ENCODE measurements at places on chromosomes 3 and 15.

GRCh38 chr3:98692787-98693473, 70.2 kb upstream of the ST3GAL6 start:
- DNase-seq, result no peak

- no peak for DNase-seq
Measured at GRCh38 chr15:100206643-100207042, 135.1 kb downstream of the ADAMTS17 start.

GRCh38 chr3:111851511-111851954, 7.5 kb upstream of the PHLDB2 start:
- no peak for DNase-seq

DNA sequence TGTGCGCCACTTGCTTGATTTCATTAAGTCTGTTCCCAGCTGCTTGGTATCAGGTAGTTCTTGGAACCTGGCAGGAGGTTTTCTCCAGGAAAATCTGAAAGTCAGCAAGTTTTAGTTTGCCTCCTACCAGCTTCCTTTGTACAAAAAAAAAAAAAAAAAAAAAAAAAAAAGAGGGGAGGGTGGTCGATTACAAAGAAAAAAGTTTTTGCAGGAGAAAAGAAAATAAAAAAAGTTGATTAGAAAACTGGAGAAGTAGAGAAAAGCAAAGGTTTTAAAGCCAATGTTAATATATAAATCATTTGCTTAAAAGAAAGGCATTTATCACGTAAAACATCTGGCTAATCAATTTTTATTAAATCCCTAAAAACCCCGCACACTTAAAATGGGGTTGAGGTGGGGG, 5.9 kb downstream of the EPHA3 start:
- no peak for DNase-seq

- DNase-seq, result no peak
Measured at GRCh38 chr3:117272876-117273523, 563.4 kb downstream of the TUSC7 start.

GRCh38 chr3:182686033-182686886, 107.0 kb upstream of the ATP11B start:
- no peak for DNase-seq

- no peak for DNase-seq
Measured at GRCh38 chr3:182330646-182331045, 462.7 kb upstream of the ATP11B start.

GRCh38 chr15:67456677-67457529, 64.0 kb upstream of the C15orf61 start:
- peak; percentile 82 for DNase-seq

- DNase-seq, result no peak
Measured at GRCh38 chr15:31369727-31370126, 43.1 kb downstream of the KLF13 start.

- no peak for DNase-seq
Measured at GRCh38 chr3:66729687-66730393, 229.0 kb upstream of the LRIG1 start.

GRCh38 chr3:135155228-135155627, 360.2 kb downstream of the EPHB1 start:
- no peak for DNase-seq

DNA sequence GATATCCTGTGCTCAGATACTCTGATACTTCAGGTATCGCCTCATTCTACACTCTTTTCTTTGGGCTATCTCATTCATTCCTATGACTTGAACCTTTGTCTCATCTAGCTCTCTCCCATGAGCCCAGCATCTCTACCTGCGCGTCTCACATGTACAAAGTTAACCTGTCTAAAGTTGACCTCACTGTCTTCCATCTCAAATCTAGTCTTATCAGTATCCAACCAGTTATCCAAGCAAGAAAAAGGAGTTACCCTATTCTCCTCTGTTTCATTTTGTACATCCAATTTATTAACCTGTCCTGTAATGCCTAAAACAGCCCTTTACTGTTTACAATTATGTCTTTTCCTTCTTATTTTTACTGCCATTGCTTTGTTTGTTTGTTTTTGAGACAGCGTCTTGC, 134.2 kb downstream of the GREM1 start:
- no peak for DNase-seq

- DNase-seq, result no peak
Measured at GRCh38 chr3:7282988-7283387, 422.1 kb downstream of the GRM7 start.

- no peak for DNase-seq
Measured at GRCh38 chr3:147390589-147391569, 15.5 kb downstream of the ZIC4 start.

Measured in stimulated activated CD4-positive, alpha-beta T cell treated with anti-CD3 and anti-CD28 coated beads, Interleukin-1b, Interleukin-23, amount 100 ng/mL, for 4 hours (primary cell).